GM12864 (cell line): ENCODE measurements at places on chromosomes 4 and X.
A peak's percentile ranks its signal among the peaks of the same experiment; 100 is the strongest.

GRCh38 chr4:47383829-47384427 is 79.6 kb downstream of the COMMD8 start:
- DNase-seq, result no peak

- no peak for DNase-seq
Measured at GRCh38 chr4:76601791-76602190, 166.8 kb downstream of the SHROOM3 start.

- no peak for DNase-seq
Measured at GRCh38 chrX:50705042-50705441, 109.0 kb downstream of the SHROOM4 start.

DNA sequence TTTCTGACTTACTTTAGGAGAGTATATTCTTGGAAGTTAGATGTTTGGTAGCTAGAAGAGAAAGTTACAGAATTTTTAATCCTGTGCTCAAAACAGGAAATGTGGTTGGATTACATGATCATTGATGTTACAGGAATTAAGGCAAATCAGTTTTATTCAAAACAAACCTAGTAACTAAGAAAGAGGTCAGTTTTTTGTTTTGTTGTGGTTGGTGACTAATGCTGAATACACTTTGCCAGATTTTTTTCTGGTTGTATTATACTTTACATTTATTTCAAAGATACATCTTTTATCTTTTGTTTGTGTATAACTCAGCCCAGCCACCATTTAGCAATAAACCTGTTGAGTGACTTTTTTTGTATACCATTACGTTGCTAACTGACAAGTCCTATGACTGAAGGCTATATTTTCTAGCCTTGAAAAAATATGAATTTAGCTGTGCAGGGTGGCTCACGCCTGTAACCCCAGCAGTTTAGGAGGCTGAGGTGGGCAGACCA is 116.7 kb downstream of the KLHL8 start:
- DNase-seq, result no peak

DNA sequence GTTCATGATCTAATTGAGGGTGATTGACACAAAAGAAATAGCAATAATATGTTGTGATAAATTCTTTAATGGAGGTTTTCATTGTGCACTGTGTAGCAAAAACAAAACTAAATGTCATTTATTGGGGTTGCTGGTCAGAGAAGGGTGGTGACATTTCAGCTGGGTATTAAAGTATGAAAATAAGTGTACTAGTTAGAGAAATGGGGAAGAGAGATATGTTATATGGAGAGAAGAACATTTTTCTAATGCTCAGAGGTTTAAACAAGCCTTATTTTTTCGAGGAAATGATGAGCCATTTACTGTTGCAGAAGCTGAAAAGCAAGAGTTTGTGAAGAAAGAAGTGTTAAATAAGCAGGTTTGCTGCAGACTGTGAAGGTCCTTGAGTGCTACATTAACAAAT is 142.7 kb upstream of the PAQR3 start:
- DNase-seq, result no peak

DNA sequence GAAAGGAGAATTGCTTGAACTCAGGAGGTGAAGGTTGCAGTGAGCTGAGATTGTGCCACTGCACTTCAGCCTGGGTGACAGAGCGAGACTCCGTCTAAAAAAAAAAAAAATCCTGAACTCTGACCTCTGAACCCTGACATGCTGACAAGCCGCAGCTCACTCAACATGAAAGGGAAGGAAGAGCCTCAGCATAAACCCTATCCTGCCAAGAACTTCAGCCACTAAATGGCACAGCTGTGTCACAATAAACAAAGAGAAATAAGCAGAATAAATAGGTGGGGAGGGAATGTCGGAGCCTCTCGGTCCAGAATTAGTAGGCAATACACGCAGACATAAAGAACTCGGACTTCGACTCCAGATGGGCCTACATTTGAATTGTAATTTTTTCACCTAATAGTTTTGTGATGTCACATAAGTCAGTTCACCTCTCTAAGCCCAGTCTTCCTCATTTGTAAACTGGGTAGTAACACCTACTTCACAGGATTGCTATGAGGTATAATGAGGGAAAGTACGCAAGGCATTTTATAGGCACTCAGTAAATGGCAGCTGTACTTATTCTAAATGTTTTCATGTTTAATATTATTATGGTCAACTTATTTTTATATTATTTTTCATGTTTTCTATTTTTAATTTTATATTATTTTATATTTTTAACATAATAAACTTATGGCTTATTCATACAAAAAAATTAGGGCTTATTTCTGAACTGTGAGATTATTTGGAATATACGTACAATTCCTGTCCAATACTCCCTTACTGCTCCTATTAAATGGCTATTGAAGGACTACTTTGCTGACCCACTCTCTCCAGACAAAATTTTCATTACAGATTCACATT is 243.4 kb downstream of the SCFD2 start:
- DNase-seq, result no peak

GRCh38 chrX:10952619-10953018 is 158.5 kb upstream of the HCCS start:
- DNase-seq, result no peak

GRCh38 chrX:108439426-108439942 is at the start of gene COL4A5:
Gene COL4A5 (plus strand): TSS chrX:108439838. CDS start chrX:108440126, 288 bp downstream.
- no peak for DNase-seq

DNA sequence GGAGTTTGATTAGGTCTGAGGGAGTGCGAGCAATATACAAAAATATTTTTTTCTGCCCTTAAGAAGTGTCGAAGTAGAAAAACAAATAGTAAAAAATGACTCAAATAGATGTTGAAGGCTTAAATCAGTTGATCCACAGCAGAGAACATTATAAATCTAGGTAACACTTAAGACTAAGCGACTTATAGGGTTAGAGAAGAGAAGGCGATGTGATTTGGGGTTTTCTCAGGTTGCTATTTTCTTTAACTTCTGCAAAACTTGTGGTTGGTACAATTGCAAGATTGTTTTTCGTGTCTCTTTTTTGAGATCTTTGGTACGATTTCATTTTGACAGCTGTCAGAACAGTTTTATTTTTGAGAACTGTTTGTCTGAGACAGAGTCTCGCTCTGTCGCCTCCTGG is 1479.5 kb downstream of the PCDH7 start:
- DNase-seq, result no peak

- DNase-seq, result no peak
Measured at GRCh38 chr4:123786920-123787319, 390.3 kb downstream of the SPRY1 start.

- no peak for DNase-seq
Measured at GRCh38 chrX:153689654-153690465, 2.1 kb downstream of the SLC6A8 start.

DNA sequence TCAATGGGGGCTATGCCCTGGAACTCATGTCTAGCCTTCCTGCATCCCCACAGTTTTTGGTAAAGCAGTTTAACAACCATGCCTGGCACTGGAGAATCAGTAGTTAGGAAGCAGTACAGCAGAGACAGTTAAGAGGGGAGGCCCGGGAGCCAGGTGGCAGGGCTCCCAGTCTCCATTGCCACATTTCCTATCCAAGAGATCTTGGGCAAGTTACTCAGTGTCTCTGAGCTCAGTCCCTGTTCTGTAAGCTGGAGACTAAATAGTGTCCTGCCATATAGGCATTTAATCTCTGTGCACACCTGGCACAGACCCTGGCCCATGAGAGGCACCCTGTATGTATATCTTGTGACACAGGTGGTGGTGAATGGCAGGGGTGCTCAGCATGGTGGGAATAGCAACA is 156.1 kb upstream of the EOLA2 start:
- DNase-seq, result no peak

- DNase-seq, result no peak
Measured at GRCh38 chr4:26941951-26942350, 81.3 kb downstream of the STIM2 start.

GRCh38 chr4:68074397-68074796 is 55.3 kb downstream of the TMPRSS11F start:
- DNase-seq, result no peak

GRCh38 chr4:85717847-85718246 is 242.9 kb downstream of the ARHGAP24 start:
- no peak for DNase-seq

DNA sequence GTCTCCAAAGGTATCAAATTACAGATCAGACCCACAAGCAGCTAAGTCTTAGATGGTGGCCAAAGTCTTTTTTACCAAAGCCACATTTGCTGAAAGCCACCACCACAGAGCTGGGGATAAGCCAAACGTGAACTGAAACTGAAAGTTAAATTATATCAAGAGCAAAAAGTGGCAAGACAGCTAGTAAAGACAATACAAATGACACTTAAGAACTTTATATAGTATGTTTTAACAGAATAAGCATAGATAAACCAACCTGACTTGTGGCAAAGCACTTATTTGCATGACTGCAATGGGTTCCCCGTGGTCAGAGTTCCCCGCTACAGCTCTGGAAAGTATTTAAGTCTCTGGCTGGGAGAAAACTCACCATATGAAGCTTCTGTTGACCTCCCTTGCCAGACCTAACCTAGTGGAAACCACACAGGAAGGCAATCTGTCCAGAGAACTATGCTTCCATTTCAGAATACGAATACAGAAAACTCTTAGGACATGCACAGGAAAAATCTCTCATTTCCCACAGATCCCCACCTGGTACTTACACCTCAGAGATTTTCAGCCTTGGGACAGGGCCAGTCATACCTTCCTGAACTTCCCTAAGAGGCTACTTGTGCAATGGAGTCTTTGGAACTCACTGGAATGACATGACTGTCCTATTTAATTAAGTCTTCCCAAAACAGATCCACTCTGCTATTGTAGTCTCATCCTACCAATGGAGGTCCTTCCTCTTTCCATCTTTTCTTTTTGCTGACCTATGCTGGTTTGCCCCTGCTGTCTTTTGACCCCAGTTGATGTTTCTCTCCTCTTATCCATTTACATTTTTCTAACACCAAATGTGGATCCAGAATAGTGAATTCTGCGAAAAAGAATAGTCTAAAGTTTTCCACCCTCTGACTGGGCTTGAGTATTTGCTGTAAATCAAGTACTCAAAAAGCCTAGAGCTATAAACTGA is 225.1 kb downstream of the NR3C2 start:
- DNase-seq, result peak; percentile 24

GRCh38 chrX:1386338-1387127 is 5.4 kb downstream of the SLC25A6 start:
- DNase-seq, result no peak

DNA sequence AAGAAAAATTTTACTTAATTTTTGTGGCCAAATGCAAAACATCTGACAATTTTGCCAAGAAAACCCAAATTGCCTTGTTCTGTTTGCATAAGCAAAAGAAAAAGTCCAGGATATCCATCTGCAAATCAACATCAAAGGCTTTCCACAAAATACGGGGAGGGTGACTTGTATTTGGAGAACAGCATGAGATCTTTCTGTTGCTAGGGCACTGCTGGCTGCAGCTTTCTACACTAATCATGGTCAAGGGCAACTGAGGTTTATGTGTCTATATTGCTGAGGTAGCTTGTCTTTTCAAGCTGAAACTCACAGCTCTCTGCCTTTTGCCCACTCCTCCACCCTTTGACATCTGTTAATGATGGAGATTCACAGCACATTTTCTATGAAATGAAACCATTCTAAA is 389.1 kb downstream of the NKX6-1 start:
- DNase-seq, result no peak

- DNase-seq, result no peak
Measured at GRCh38 chr4:1563768-1564485, 120.2 kb downstream of the FAM53A start.

- no peak for DNase-seq
Measured at GRCh38 chr4:153705743-153706468, 21.8 kb downstream of the TLR2 start.
